ENCODE measurements at places on chromosomes 11 and 22.

- peak; percentile 92 for DNase-seq
Measured at GRCh38 chr22:20953668-20954500, 13.2 kb upstream of the AIFM3 start.

DNA sequence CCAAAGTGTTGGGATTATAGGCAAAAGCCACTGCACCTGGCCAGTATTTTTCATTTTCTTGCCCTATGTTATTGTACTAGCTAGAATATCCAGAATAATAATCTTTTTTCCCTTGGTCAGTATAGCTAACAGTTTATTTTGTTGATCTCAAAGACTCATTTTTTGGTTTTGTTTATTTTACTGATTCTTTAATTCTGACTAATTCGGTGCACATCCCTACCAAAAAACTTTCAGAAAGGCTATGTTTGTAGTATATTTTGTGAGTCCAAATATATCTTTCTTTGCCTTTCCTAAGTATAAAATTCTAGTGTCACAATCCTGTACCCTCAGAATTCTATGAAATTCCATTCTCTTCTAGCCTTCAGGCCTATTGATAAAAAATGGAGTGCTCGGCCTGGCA is 84.3 kb downstream of the PHF21A start:
- no peak for DNase-seq

- peak; percentile 93 for DNase-seq
Measured at GRCh38 chr11:128467610-128468041, 119.7 kb downstream of the ETS1 start.

GRCh38 chr11:74282914-74283371 is 28.5 kb downstream of the P4HA3 start:
- no peak for DNase-seq

GRCh38 chr11:68432874-68433273 is 27.7 kb upstream of the PPP6R3 start:
- no peak for DNase-seq

DNA sequence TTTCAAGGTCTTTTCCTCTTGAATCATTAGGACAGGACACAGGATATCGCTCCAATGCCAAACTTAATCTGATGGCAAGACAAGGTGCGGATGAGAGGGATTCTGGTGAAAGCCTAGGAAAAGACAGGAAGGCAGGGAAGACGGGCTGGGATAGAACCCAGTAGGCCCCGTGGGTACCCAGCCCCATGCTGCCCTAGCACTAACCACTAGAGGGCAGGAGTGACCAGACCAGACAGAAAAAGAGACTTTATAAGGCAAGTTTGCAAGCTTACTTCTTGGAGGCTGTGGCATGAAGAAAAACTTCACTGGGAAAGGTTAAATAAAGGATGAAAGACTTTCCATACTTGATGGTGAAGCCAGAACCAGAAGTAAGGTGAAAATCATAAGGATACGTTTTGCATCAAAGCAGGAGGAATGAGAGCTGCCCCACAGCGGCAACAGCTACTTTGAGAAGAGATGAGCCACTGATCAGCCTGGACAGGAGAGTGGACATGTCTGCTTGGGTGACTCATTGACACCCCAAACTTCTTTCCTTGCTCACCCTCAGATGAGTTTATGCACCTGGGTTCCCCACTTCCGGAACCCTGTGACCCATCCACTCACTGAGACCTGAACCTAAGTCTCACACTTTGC is 39.8 kb downstream of the SYN3 start:
- no peak for DNase-seq

GRCh38 chr11:104700609-104701008 is 197.7 kb downstream of the CASP12 start:
- peak; percentile 66 for DNase-seq

- DNase-seq, result no peak
Measured at GRCh38 chr11:40246983-40247382, 1212.5 kb downstream of the LRRC4C start.

GRCh38 chr11:88353835-88354496 is 16.4 kb upstream of the CTSC start:
- DNase-seq, result no peak

DNA sequence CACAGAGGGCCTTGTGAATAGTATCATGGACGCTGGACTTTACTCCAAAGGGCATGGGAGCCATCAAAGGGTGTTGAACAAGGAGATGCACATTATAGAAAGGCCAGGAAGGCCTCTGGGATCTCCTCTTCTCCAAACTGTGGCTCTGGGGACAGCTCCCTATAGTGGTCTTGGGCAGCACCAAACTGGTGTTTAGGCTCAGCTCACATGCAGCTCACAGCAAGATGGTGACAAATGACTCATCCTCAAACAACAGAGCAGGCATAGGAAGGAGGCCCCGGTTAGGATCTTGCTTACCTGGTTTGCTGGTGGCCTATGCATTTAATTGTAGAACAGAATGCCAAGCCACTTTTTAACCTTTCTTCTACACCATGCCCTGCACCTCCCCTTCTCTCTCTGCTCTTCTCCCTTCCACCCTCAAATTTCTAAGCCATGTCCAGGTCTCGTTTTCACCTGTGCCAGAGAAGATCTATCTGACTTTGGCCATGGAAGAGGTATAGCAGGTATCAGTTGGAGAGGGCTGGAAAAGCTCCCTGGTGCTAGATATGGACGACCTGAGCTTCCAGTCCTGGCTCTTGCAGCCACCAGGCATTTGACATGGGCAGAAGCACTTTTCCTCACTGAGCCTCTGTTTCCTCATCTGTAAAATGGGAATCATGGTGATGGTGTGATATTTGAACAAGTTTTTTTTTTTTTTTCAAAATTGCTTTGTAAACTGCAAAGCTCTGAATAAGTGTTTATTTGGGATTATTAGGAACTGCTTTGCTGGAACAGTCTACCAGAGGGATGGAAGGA is 14.4 kb upstream of the EHF start:
- no peak for DNase-seq

- DNase-seq, result no peak
Measured at GRCh38 chr11:43987384-43988039, 45.1 kb downstream of the C11orf96 start.

GRCh38 chr22:46076651-46077339 is 73.5 kb upstream of the PPARA start:
- no peak for DNase-seq

DNA sequence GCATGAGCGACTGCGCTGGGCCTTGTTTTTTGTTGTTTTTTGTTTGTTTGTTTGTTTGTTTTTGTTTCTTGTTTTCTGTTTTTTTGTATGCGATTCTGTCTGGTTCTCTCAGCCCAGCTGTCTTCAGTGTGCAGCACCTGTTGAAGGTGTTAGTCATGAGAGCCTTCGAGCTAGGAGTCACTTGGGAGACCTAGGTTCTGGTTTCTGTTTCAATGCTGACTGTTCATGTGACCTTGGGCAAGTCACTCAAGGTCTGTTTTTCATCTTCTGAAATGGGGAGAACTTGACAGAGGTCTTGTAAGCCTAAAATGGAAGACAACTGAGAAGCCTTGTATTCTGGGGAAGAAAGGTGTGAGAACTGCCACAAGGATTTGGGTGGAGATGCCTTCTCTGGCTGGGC is 1.8 kb downstream of the DCPS start:
- DNase-seq, result no peak

- no peak for DNase-seq
Measured at GRCh38 chr11:123292647-123293046, 97.6 kb upstream of the CLMP start.

GRCh38 chr22:45179276-45180049 is 15.7 kb downstream of the NUP50 start:
- DNase-seq, result no peak

DNA sequence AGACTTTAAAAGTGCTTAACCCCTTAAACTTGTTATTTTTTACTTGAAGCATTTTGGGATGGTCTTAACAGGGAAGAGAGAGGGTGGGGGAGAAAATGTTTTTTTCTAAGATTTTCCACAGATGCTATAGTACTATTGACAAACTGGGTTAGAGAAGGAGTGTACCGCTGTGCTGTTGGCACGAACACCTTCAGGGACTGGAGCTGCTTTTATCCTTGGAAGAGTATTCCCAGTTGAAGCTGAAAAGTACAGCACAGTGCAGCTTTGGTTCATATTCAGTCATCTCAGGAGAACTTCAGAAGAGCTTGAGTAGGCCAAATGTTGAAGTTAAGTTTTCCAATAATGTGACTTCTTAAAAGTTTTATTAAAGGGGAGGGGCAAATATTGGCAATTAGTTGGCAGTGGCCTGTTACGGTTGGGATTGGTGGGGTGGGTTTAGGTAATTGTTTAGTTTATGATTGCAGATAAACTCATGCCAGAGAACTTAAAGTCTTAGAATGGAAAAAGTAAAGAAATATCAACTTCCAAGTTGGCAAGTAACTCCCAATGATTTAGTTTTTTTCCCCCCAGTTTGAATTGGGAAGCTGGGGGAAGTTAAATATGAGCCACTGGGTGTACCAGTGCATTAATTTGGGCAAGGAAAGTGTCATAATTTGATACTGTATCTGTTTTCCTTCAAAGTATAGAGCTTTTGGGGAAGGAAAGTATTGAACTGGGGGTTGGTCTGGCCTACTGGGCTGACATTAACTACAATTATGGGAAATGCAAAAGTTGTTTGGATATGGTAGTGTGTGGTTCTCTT is 2.8 kb downstream of the MALAT1 start:
- peak; percentile 48 for DNase-seq

DNA sequence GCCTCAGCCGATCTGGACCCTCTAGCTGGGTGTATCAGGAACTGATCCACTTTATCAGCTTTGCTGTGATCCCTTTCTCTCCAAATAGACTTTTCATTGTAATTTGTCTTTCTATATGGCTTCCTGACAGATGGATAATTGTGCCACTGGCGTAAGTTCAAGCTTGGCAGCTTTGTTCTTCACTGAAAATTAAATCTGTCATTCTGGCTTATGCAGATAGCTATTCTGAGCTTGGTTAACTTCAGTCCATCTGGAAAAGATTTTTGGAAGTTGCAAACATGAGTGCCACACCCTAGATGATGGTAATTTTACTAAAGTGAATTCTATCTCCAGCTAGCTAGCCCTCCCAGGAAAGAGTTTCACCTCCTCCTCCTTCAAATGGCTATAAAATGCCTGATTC is 8.1 kb downstream of the OR5A2 start:
- DNase-seq, result no peak

GRCh38 chr11:86783661-86784060 is 16.7 kb upstream of the PRSS23 start:
- no peak for DNase-seq

- peak; percentile 83 for DNase-seq
Measured at GRCh38 chr22:29626497-29627195, 23.2 kb downstream of the NF2 start.

DNA sequence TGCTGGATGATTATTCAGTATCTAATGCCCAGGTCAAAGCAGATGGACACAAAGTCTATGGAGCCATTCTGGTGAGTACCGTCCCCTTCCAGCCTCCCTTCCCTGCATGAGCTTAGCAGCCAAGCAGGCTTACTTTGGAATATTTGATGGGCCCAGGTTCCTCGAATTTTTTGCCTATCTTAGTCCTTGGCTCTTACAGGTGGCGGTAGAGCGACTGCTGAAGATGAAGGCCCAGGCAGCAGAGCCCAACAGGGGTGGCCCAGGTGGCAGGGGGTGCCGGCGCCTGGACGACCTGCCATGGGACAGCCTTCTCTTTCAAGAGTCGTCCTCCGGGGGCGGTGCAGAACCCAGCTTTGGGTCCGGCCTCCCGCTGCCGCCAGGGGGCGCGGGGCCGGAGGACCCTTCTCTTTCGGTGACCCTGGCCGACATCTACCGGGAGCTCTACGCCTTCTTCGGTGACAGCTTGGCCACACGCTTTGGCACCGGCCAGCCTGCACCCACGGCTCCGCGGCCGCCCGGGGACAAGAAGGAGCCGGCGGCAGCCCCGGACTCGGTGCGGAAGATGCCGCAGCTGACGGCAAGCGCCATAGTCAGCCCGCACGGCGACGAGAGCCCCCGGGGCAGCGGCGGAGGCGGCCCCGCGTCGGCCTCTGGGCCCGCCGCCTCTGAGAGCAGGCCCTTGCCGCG is 741 bp upstream of the TMEM179B start:
- DNase-seq, result no peak

DNA sequence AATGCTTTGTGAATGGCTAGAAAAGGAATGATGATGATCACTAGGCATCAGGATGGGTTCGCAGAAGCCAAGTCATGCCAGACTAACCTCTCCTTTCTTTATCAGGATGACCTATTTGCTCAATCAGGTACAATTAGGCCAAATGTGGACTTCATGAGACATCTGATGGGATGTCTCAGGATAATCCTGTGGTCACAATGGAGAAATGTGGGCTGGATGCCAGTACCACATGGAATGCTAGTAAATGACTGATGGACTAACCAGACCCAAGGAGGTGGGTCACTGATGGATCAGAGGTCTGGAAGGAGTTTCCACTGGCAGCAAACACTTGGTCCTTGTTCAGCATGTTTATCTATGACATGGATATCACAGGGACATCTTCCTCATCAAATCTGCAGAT is 94.8 kb upstream of the PHOX2A start:
- DNase-seq, result no peak

GRCh38 chr11:113666584-113666983 is 39.5 kb downstream of the TMPRSS5 start:
- DNase-seq, result no peak

DNA sequence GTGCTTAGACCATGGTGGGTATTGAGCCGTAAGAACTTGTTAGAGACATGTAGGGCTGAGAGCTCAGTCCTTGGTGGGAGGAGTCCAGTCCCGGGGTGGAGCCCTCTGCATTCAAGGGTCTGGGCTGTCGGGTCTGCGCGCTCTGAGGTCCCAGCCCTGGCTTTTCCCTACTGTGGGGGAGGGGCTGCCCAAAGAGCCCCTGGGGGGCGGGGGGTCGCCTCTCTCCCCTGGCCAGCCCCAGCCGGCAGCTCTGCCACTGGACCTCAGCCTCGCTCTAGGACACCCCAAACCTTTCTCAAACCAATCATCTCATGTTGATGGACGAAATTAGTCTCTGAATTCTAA is 1006.4 kb downstream of the BRD1 start:
- no peak for DNase-seq

GRCh38 chr11:19326499-19326898 is 85.8 kb upstream of the E2F8 start:
- no peak for DNase-seq

DNA sequence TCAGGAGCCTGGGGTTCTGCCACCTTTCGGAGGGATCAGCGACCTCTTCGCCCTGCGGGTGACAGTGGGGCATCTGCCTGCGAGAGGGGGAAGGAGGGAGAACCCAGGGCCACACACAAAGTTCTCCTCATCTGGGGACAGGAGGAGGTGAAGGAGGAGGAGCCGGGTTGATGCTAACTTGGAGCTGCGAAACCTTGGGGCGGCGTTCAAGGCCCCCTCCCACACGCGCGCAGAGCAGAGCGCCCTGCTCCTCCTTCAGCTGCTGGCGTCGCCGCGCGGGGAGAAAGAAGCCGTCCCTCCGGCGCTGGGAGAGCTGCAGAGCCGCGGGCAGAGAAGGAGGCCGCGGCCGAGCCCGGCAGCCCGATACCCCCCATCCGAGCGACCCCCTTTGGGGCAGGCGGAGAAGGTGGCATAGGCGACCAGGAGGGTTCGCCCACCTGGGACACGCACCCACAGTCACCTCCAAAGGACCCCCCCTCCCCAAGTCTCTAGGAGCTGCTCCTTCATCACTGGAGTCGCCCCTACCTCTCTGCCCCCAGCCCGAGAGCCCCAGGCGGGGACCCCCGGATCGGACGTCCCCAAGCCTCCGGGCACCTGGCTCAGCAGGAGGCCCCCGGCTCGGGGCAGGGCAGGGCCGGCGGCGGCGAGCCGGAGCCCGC is at the start of gene RASD2:
Gene RASD2, plus strand, starts transcription at position 237 of the 659 bp plus-strand sequence. CDS start 5,979 bp downstream, outside the sequence.
- DNase-seq, result no peak

- peak; percentile 14 for DNase-seq
Measured at GRCh38 chr11:65133724-65134123, 595 bp downstream of the SYVN1 start.

GRCh38 chr11:44959064-44959463 is 8.4 kb upstream of the TP53I11 start:
- no peak for DNase-seq

GRCh38 chr11:61926235-61926634 is 8.9 kb upstream of the RAB3IL1 start:
- no peak for DNase-seq

- DNase-seq, result peak; percentile 96
Measured at GRCh38 chr11:19978668-19979518, 181.4 kb downstream of the DBX1 start.

Measured in foreskin keratinocyte (primary cell).